ENCODE measurements at places on chromosomes 16 and 17. TPM values are rescaled to one million over a fixed set of nuclear protein-coding genes. Genes with fewer than 3 reads are reported as not detected.

GRCh38 chr16:83661656-83662055 is 146.1 kb upstream of the HSBP1 start:
- no peak for DNase-seq

DNA sequence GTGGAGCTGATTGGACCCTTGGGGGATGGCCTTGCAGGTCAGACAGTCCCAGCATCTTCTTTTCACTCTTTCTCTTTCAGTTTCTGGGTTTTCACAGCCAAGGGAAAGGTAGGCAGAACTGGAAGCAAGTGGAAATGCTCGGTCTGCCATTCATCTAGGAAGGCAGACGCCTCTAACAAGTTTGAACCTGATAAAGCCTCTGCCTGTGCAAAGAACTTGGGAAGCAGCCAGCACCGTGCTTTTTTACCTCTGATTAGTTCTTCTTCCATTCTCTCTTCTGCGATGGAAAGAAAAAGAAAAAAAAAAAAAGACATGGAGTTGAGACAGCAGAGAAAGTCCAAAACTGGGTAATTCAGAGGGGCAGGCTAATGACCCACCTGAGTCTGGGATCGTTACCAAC is 997.8 kb upstream of the EEF2KMT start:
- DNase-seq: no peak

DNA sequence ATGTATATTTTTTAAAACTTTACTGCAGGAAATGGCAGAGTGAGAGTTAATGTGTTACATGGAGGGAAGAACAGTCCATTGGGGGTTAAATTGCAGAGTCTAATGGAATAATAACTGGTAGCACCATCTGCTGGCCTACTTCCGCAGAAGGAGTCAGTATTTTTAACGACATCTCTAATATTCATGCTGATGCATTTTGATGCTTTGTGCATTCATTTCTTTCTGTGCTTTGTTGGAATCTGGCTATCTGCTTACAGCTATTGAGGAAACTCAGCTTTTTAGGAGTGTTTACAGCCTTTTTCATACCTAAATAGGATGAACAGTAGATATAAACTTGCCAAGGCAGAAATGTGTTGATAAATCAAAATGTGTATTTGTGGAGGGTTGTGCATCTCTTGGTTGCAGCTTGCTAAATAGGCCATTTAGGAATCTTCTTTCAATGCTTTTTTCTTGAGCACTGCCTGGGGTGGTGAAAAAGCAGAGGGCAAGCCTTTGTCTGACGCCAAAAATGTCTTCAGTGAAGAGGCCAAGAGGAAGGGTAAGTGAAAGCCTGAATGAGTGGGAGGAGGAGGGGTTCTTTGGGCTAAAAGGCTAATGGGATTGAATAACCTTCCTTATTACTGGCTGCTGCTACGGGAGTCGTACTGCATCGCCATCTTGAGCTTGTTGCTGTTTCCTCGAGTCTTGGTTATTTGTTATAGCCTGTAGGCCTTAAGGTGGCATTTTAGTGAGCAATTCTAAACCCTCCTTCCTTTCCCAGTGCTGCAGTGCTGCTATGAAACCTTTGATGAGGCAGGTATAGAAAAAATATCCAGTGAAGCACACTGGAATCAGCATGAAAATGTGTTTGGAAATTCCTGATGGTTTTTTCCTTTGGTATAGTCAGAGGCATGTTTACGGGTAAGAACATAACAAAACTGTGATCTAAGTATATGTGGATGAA is 153.3 kb downstream of the CHD9 start:
- DNase-seq: peak; percentile 81

GRCh38 chr16:10828851-10829366 is 10.3 kb upstream of the TVP23A start:
- peak; percentile 95 for DNase-seq

DNA sequence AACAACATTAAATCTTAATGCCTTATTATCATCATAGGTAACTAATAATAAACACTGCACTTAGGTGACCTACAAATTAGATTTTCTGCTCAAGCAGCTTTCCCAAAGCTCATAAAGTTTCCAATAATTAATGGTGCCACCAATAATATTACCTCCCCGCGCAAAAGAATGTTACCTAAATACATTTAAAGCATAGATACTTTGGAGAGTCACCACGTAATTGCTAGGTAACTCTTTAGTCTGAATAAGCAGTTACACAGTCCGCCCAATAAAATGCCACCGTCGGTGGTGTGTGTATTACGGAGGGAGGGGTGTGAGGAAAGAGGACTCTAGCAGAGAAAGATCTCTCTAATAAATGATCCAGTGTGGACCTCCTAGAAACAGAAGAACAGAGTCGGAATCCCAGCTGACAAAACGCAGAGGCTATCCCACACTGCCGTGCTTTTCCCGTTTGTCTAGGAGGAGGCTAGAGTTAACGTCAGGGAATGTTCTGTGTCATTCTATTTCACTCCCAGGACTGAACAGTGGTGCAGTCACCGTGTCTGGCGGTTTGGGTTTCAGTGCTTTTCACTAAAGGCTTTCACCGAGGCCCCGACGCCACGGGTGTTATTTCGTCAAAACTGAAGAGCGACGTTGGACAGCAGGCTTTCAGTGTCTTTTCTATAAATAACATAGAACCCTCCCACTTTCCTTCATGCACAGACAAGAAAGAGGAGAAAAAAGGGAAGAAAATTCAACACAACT is 630 bp downstream of the RNFT1 start:
- peak; percentile 53 for DNase-seq

DNA sequence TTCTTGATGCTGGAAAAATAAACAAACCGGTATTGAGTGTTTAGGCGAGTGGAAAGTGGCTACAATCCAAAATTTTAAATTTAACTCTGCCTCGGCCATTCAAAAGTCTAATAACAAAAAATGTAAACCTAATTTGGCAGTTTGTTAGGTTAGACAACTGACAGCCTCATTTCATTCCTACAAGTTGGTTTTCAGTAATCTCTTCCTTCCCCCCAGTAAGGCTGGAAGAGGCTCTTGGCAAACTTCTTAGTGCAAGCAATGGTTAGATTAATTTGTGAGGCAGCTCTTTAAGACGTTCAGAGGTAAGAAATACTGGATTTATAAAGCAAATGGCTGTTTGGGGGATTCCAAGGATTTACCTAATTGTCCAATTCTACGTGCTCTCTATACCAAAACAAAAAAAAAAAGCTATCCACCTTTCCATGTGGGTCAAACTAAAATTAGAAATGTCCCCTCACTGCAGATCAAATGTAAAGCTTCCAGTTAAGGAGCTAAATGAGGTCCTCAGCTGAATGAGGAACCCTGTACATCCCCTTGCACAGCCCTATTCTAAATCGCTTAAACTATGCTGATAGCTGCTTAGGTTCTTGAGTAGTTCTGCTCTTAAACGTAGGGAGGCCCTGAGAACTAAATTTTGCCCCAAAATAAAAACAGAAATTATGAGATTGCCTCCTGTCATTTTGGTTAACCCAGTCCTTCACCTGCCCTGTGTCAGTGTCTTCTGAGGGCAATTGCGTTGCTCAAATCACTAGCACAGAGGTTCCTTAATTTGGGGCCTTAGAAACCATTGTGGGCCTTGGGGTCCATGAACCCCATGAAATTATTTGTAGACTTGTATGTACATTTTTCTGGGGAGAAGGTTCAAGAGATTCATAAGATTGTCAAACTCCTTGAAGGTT is 2.9 kb downstream of the HEXIM1 start:
- DNase-seq: no peak

DNA sequence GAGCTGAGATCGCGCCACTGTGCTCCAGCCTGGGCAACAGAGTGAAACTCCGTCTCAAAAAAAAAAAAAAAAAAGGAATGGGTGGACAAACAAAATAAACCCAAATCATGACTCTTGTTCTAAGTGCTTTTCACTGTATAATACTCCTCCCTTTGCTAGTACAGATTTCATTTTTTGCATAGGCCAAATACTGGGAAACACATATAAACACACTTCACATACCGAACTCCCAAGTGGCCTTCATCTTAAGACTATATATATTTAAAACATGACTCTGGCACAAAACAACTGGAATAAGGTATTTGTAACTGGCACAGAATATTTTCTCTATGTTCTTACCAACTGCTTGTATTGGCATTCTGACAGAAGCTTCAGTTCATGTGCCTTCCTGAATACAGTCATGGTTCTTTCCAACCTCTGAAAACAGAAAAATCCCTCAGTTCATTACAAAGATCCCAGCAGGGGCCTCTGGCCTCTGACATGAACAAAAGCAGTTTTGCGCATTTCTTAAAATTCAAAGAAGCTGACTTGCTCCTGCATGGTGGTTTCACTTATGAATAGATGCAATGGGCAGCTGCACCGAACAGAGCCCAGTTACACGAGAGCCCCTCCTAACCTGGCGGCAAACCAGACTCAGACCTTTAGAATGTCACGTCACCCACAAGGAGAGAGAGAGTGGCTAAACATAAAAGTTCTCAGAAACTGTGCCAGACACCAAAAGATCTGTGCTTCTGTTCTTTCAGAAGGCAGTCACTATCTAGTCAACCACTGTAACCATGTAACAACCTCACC is 19.1 kb upstream of the COPRS start:
- DNase-seq: no peak

GRCh38 chr17:11250161-11250560 is 9.1 kb downstream of the SHISA6 start:
- DNase-seq: no peak

GRCh38 chr17:27664606-27664965 is 33.6 kb downstream of the LGALS9 start:
- DNase-seq: peak; percentile 79

- DNase-seq: no peak
These were observed 52.9 kb upstream of the KCNJ16 start for GRCh38 chr17:70022175-70022574.

DNA sequence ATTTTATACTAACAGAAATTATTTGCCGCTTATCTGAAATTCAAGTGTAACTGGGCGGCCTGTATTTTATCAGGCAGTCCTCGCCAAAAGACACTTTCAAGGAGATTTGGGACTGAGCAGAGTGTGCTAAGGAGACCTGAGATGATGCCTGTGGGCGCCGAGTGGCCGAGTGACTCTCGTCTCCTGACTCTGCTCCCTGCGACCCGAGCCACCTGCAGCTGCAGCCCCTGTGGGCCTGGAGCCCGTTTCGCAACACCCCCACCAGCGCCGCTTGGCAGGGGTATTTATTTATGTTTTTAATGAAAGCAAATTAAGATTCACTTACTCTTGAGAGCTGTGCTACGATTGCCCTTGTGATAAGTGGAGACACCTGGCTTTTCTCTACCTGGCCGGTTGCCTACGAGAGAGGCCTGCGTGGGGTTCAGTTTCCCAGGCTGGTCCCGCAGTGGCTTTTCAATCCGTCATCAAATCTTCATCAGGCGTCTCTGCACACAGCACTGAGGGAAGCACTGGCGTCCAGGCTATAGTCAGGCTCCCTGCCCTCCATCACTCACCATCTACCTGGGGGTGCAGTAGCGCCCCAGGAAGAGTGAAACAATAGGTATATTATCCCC is 124.0 kb downstream of the SEC14L1 start:
- no peak for DNase-seq

DNA sequence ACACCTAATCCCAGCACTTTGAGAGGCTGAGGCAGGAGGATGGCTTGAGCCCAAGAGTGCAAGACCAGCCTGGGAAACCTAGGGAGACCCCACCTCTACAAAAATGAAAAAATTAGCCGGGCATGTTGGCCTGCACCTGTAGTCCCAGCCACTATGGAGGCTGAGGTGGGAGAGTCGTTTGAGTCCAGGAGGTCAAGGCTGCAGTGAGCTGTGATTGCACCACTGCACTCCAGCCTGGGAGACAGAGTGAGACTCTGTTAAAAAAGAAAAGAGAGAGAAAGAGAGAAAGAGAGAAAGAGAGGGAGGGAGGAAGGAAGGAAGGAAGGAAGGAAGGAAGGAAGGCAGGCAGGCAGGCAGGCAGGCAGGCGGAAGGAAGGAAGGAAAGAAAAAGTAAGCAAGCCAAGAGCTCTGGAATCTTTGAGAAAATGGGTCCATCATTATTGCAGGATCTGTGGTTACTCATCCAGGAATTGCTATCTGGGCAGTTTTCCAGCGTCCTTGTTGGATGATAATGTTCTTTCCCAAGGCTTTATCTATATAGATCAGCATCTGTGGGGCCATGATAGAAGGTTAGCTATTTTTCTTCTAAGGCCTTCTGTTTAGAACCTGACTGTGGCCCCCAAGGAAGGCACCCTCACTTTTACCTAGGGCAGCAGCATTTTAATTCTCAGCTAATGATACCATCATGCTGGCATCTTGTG is 533.2 kb upstream of the CDH5 start:
- no peak for DNase-seq

- DNase-seq: no peak
These were observed 64.0 kb downstream of the TBC1D16 start for GRCh38 chr17:79971651-79972050.

DNA sequence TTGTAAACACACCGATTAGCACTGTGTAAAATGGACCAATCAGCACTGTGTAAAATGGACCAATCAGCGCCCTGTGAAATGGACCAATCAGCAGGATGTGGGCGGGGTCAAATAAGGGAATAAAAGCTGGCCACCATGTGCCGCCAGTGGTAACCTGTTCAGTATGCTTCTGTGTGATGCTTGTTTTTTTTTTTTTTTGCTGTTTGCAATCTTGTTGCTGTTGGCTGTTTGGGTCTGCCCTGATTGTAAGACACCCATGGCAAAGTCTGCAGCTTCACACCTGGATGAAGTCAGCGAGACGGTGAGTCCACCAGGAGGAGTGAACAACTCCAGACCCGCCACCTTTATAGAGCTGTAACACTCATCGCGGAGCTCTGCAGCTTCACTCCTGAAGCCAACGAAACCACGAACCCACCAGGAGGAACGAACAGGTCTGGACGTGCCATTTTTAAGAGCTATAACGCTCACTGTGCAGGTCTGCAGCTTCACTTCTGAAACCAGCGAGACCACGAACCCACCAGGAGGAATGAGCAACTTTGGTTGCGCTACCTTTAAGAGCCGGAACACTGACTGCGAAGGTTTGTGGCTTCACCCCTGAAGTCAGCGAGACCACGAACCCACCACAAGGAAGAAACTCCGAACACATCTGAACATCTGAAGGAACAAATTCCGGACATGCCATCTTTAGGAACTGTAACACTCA is 85.0 kb upstream of the MED9 start:
- no peak for DNase-seq

The KRTAP1-1 gene
- not detected for total RNA-seq

The KRT40 gene
- not detected for total RNA-seq

The KRTAP9-8 gene
- not detected for total RNA-seq

The NPW gene
- not detected for total RNA-seq

The KRTAP1-5 gene
- total RNA-seq: not detected

Data from cerebellum (tissue), 4 donors.